GM06990 (cell line): ENCODE measurements at places on chromosomes 3 and 15.

DNA sequence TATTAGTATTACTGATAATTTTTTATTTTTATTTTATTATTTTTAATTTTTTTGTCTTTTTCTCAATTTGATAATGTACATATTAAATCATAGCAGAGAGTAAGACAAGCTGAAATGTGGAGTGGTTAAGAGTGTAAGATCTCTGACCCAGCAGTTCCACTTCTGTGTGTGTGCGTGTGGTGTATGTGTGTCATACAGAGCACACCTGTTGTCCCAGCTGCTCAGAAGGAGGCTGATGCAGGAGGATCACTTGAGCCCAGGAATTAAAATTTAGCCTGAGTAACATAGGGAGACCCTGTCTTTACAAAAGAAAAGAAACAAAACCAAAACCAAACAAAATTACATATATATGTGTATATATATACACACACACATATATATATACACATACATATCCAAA is 1.4 kb upstream of the CIDEC start:
- DNase-seq: no peak

- DNase-seq: no peak
These were observed 182.6 kb upstream of the ROPN1 start for GRCh38 chr3:124174476-124174875.

- no peak for DNase-seq
These were observed 94.2 kb upstream of the PPP2R3A start for GRCh38 chr3:135871311-135871710.

DNA sequence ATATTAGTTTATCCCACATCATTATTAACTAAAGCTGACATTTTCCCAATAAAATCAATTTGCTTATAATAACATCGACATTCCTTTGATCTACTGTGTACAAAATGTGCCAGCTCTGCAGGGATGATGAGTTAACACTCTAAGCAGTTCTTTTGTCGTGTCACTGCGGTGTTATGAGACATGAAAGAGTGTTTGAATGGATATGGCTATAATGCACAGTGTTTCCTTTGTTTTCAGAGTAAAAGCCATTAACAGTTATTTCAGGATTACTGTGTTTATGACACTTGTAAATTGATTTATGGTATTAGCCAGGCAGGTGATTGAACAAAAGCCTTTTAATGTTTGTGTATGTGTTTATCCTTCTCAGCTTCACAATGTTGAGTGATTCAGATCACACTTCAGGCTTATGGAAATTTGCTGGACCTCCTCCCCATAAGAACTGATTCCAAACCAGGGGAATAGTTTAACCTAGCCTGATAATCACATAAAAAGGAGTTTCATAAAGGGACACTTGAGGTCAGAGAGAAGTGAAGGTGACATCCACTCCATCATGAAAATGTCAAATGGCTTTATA is 115.7 kb downstream of the CHL1 start:
- DNase-seq: no peak

- no peak for DNase-seq
These were observed 747.6 kb downstream of the NAALADL2 start for GRCh38 chr3:175606650-175607318.

DNA sequence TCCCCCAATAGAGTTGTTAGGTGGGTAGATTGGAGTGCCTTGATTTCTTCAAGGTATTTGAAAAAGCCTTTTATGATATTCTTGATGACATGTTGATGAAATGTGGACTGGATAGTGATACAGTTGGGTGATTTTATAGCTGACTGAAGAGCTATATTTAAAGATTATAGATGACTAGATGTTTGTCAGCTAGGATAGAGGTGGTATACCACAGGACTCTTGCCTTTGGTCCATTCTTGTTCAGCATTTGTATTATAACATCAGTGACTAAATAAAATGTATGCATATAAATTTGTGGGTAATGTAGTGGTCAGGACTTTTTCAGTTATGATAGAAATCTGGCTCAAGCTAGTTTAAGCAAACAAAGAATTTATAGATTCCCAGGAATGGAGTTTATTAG is 143.9 kb downstream of the ZNF609 start:
- no peak for DNase-seq

GRCh38 chr15:69125236-69125635 is 35.2 kb upstream of the GLCE start:
- DNase-seq: no peak

GRCh38 chr3:171788546-171789351 is 21.5 kb downstream of the PLD1 start:
- no peak for DNase-seq

DNA sequence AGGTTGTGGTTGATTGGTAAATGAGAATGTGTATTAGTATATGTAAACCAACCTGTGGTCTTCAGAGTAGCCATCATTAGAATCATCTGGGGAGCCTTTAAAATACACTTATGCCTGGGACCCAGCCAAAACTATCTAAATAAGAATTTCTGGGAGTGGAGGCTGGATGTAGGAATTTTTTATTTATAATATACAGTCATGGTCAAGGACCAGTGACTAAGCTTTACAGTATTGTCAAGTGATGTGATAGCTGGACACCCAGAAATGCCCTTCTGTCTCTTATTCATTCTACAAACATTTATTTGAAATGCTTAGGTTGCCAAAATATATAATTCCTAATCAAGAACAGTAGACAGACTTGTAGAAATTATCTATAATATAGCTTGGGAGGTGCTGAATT is 132.2 kb downstream of the MBNL1 start:
- no peak for DNase-seq

GRCh38 chr3:62992520-62992919 is 117.3 kb upstream of the CADPS start:
- DNase-seq: no peak

DNA sequence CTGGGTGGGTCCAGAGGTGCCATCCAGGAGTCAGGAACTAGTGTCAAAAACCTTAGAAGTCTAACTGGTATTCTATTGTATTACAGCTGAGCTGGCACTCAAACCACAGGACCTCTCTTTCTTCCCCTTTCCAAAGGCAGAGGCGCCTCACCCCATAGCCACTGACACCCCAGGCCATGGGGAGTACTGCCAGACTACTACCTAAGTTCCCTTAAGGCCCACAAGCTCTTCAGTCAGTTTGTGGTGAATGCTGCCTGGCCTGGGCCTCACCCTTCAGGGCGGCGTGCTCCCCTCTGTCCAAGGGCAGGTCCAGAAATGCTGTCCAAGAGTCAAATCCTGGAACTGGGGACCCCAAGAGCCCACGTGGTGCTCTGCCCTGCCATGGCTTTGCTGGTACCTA is 43.0 kb upstream of the FGF7 start:
- DNase-seq: no peak

DNA sequence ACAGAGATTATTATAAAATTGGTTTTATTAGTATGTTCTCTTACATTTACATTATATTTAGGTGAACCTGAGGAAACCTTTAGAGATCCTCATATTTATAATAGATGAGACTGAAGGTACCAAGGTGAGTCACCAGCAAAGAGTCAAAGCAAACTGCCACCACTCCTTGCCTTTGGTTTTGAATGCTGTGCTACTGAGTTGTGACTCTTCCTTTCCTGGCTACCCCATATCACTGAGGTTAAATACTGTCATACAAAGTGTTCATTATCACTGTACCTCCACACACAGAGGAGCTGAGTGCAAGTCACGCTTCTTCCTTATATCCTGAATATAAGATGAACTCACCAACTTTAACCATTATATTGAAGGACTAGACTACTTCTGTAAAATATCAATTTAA is 168.2 kb downstream of the CBLB start:
- no peak for DNase-seq

GRCh38 chr15:50190723-50191122 is 8.7 kb downstream of the SLC27A2 start:
- no peak for DNase-seq

GRCh38 chr3:164459521-164460151 is 618.7 kb downstream of the SI start:
- DNase-seq: no peak

DNA sequence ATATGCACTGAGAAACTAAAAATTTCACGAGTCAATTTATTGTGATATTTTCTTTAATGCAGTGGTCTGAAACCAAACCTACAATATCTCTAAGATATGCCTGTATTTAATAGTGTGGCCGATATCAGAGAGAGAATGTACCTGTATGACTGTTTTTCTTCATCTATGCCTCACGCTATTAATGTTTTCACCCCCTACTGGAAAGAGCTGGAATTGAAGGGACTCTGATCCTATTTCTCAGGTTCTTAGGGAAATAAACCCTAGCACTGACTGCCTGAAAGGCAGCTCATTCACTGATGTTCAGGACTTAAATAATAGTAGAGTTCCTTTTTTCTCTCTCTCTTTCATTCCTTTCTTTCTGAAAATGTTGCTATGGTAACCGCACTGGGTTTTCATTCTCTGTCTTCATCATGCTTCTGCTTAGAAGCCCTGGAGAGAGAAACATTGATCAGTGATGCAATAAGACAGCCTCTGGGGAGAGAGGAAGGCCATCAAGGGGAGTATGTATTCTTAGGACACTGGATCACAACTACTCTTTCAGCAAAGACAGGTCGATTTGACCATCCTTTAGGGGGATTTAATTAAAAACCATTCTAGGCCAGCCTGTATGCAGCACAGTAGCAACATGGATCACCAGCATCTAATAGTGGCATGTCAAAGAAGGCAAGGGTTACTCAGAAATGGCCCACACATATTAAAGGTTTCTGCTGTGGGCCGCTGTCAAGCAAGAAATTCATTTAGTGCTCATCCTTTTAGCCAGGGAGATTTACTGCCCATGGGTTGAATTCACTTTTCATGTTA is 1135.7 kb downstream of the IGSF11 start:
- no peak for DNase-seq

DNA sequence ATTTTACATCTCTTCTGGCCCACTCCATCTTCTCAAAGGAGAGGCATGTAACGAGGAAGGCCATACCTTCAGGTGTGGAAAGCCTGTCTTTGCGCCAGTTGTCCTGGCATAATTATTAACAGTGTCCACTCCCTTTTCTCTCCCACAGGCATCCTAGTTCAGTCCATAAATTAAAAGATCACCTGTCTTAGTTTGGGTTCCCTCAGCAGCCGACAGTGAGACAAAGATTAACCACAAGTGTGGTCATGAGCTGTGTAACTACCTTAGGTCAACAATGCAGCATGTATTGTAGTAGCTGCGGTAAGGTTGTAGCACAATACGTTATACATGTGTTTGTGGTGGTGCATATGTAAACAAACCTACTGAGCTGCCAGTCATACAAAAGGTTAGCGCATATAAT is 103.3 kb upstream of the GALNT15 start:
- DNase-seq: no peak

DNA sequence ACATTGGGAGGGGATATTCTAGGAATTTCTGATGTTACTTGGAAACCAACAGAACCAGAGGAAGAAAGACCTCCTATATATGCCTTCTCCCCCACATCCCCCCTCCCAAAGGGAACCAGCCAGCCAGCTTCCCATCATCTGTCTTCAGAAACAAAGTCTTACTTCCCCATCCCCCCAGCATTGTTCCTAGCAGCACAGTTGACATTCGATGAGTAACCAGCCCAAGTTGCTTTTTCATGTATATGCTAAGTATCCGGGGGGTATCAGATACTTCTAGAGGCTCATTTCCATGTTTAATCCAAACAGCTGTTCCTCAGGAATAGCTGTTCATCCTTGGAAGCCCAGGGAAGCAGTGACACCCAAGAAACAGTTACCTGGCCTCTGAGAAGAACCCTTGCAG is 16.0 kb downstream of the RMDN3 start:
- no peak for DNase-seq

- no peak for DNase-seq
These were observed 48.8 kb downstream of the CHRD start for GRCh38 chr3:184428561-184429175.

DNA sequence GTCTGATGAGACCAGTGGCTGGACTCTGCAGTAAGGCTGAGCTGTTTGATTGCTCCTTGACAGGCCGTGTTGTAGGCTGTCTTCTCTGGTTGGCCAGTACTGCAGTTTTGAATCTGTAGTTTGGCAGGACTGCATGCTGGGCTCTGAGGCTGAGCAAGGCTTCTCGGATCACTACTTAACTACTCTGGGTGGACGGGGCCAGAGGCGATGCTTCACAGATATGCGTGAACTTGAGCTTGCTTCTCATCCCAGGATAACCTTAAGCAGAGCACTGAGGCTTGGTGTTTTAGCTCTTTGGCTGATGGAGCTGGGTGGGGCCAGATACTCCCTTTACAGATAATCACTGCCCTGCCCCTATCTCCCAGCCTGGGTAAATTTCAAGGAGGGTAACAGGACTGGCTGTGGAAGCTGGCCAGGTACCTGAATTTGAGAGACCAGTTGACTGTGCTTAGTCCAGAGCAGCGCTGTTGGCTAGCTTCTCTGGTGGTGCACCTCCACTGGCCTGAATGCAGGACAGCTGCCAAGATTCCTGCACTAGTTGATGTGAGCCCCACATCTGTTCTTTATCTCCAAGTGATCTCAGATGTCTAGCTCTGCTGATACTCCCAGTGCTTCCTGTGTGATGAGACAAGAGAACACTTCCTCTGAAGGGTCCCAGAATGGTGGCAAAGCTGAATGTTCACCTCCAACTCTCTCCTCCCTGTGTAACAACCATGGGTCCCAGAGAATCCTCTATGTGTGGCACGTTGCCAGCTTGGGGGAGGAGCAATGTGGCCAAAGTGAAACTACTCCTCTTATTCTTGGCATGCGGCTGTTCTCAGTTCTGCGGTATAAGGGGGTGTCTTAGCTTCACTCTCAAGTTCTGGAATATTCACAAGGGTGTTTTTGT is 37.9 kb downstream of the RPL39L start:
- no peak for DNase-seq

DNA sequence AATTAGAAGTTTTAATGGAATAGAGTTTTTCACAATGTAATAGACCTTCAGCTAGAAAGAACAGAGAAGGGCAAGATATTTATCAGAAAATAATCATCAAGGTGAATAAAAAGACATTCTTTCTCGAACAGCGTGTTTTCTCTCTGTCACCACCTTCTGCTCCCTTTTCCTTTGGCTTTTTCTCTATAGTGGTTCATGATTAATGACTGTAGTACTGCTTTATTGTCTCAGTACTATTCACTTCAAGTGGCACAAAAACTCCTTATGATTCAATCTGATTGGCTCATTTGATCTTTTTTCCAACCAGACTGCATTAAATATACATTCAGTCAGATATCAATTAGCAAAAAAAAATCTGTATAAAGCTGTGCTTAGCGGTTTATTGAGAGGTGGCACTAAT is 516.0 kb downstream of the OTOL1 start:
- no peak for DNase-seq
